ENCODE measurements at places on chromosomes 5 and 9.

GRCh38 chr9:20447291-20447690, 175.0 kb downstream of the MLLT3 start:
- no peak for DNase-seq

DNA sequence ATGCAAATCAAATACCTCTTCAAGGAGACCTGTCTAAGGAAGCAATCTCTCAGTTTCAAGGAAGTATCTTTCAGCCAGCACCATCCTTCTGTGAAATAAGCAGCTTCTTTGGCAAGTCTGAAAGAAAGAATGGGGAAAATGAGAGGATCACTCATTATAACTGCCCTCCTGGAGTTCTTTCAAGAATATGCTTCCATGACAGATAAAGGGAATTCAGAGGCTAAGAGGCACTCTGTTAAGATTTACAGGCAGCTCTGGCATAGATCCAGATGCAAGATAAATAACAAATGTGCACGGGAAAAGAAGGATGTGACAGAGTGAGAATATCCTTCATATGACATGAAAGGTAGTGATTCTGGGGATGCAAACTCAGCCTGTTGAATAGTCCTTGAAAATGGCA, 348.2 kb upstream of the CCNG1 start:
- DNase-seq = no peak

DNA sequence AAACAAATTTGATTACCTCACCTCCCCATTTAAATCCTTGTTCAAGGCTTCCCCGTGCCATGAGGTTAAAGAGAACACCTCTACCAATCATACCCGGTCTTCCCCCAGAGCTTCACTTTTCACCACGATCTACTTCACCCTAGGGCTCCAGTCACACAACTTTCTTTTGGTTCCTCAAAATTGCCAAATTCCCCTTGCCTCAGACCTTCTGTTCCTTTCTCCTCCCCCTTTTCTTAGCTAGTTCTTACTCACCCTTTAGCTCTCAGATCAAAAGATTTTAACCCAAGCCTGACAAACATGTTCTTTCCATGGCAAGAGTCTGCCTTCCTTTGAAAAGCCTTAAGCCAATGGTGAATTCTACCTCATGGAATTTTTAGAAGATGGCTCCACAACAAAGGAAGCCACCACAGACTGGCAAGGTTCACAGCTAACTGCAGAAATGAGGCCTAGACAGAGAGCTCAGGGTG, 56.7 kb downstream of the MAPKAP1 start:
- DNase-seq = no peak

DNA sequence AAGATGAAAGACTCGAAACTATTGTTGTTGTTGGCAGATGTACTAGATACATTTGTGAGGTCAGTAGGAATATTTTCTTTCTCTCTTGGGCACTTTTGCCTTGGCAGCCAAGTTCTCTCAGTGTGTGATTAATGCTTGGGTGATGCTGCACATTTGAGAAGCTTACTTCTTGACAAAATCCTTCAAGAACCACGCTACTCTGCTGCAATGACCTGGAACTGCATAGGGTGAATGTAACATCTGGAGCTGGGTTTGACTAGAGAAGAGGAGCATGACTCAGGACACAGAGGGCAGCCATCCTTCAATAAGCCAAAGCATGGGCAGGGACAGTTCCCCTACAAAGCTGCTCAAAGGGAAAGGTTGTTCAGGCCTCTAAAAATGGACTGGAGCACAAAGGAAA, 75.5 kb upstream of the PUM3 start:
- no peak for DNase-seq

DNA sequence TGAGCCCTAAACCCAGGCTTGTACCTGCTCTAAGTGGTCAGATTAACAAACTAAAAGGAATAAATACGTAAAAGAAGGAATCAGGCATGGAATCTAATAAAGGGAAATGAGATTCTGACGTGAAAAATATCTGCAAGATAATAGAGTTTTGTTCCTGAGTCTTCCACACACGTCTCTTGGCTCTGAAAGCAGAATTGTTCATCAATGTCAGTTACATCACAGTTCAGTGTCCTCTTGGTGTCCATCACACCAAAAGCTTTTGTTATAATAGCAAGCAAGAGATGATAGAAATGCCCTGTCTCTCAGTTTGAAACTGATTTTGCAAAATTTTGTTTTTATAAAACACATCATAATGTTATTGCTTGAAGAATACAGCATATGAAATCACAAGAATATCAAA, 34.7 kb upstream of the NMUR2 start:
- no peak for DNase-seq

All from H54 (cell line).